GM06990 (cell line): ENCODE measurements at places on chromosomes 4 and X.

DNA sequence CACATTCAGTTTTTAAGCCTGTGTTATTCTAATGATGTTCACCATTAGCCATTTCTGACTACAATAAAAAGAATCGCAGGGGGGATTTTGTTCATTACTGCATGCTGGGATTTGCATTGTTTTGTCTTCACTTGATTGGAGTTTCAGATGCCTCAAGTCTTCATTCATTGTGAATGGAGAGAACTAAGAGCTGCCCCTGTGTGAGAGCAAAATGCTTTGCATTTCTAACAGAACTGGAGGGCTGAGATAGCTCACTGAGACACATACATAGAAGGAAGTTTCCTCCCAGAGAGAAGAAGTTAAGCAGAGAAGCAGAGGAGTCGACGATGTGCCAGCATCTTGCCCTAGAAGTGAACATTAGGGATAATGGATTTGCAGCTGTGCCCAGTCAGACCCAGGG is 113.5 kb upstream of the GATB start:
- DNase-seq: no peak

DNA sequence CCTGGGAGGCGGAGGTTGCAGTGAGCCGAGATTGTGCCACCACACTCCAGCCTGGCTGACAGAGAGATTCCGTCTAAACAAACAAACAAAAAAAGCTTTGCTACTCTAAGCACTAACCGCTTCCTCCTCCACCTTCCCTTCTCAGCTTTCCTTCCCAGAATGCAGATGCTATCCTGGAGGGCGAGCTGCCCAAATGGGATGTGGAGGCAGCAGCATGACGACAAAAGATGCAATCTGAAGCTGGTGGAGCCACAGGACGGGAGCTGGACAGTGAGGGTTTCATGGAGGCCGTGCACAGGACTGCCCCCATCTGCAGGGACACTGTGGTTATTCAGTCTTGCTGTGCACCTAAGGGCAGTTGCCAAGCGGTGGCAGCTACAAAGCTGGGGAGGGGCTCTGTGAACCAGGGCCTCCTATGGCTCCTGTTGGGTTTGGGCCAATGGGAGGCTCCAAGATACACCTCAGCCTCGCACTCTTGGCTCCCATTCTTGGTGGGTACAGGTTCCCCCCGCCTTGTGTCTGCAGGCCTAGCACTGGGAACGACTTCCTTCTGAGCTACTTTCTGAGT is 47.4 kb downstream of the WDR1 start:
- no peak for DNase-seq

GRCh38 chr4:139443661-139444060 is 10.3 kb upstream of the RAB33B start:
- no peak for DNase-seq

DNA sequence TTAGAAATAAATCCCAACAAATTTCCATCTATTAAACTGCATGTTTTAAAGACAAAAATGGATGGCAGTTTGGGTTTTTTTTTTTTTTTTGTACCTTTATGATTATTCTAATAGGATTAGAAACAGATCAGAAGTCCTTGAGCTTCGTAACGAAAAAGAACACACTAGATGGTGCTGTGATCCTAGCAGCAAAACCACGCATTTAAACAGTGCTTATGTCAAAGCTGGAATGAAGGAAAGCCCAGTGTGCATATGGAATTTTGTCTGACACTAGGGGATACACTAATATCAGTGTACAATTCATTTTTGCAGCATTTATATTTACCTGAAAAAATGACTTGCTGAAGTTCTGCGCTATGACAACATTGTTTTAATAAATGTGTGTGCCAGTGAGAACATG is 229.1 kb downstream of the VEGFC start:
- DNase-seq: no peak

DNA sequence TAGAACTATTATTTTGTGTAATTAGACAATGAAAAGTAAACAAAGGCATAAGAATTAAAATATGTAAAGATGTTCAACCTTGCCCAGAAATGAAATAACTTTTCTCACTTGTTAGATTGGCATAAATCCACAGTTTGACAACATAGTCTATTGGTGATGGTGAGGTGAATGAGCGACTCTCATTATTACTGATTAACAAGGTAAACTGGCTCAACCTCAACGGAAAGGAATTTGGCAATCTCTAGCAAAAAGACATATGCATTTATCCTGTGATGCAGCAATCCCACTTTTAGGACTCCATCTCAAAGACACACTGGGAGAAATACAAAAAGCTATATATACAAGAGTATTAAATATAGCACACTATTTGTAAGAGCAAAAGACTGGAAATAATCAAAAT is 22.3 kb downstream of the UBA6 start:
- DNase-seq: no peak

DNA sequence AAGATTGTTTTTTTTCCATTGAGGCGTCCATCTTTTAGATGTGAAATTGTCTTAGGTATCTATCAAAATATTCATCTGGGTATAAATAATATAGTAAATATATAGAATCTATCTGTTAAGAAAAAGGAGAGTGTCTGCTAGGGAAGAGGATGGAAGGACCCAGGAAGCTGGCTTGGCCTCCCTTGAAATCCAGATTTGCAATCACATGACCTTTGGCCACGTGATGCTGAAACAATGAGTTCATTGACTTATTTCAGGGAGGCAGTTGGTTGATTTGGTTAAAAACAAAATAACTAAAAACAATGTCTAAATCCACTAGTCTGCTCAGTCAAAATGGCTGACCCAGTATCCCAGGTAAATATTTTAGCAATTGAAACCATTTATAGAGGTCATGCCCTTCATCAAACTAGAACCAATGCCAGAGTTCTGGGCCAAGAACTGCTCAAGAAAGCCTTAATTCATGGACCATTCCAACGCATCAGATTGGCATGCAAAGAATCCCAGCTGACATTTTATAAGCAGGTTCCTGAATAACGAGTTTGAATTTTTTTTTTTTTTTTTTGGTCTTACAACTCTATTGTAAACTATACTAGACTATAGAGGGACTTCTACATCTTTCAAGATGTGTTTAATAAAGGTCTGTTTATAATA is 172.7 kb downstream of the MID1 start:
- DNase-seq: no peak

- DNase-seq: no peak
Observed at GRCh38 chr4:61770456-61770855, 570.3 kb downstream of the ADGRL3 start.

GRCh38 chr4:107330916-107331315 is 294.8 kb upstream of the DKK2 start:
- DNase-seq: no peak

DNA sequence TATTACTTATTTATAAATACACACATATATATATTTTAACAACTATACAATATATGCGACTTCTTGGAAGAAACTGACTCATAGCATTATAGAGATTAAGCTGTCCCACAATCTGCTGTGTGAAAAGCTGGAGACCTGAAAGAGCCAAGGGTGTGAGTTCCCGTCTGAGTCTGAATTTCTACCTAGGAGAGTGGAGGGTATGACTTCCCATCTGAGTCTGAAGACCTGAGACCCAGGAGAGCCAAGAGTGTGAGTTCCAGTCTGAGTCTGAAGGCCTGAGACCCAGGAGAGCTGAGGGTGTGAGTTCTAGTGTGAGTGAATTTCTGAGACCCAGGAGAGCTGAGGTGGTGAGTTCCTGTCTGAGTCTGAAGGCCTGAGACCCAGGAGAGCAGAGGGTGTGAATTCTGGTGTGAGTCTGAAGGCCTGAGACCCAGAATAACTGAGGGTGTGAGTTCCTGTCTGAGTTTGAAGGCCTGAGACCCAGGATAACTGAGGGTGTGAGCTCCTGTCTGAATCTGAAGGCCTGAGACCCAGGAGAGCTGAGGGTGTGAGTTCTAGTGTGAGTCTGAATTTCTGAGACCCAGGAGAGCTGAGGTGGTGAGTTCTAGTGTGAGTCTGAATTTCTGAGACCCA is 8.9 kb upstream of the P2RY8 start:
- DNase-seq: no peak

GRCh38 chrX:88136328-88136727 is 610.7 kb upstream of the CPXCR1 start:
- no peak for DNase-seq

DNA sequence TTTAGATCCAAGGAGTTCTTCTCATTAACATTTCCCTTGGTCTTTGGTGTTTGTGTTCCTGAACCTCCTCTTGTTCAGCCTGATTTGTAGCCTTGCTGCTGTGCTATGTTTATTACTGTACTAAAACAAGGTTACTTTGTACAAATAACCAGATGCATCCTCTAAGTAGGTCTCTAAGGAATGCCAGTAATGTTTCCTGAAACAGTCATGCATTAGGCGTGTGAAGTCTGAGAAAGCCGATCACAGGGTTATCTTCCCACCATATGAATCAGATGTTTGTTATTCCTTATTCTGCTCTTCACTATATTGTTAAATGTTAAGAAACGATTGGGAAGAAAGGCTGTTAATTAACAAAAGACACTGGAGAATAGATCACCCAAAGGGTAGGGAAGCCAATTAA is 66.9 kb downstream of the GALNTL6 start:
- DNase-seq: no peak
